Liver (tissue), 10 donors: ENCODE measurements at places on chromosomes 2 and 18. TPM values are rescaled to one million over a fixed set of nuclear protein-coding genes. Genes with fewer than 3 reads are reported as not detected.

The FAM110C gene
- 18.2 TPM for total RNA-seq

The CCL20 gene
- total RNA-seq: 1.0 TPM

The NABP1 gene
- 9.9 TPM for total RNA-seq

DNA sequence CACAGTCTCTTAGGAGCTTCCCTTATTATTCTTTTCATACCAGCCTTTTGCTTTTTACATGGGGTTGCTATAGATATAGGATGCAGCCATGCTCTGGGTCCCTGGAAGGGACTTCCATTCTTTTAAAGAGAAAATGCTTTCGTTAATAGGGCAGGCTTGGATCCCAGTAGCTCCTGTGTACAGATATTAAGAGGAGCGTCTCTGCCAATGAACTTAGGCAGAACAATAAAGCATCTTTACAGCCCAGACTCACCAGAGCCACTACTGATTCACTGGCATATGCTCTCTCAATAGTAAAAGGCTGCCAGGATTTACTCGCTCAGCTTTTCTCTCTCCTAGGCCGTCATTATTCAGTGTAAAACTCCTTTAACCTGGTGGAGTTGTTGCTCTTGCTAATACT lies 1385.4 kb upstream of the PIK3C3 start:
- peaks cover 3% of the 10 kb centered on the region for H3K27me3 ChIP-seq
- no peaks in the 10 kb centered on the region for H3K4me1 ChIP-seq
- no peak for DNase-seq
- H3K4me3 ChIP-seq: no peak overlapping the region
- H3K36me3 ChIP-seq: no peaks in the 10 kb centered on the region
